Hypothalamus (tissue), 51 donors: ENCODE measurements at places on chromosomes 13 and 19.

DNA sequence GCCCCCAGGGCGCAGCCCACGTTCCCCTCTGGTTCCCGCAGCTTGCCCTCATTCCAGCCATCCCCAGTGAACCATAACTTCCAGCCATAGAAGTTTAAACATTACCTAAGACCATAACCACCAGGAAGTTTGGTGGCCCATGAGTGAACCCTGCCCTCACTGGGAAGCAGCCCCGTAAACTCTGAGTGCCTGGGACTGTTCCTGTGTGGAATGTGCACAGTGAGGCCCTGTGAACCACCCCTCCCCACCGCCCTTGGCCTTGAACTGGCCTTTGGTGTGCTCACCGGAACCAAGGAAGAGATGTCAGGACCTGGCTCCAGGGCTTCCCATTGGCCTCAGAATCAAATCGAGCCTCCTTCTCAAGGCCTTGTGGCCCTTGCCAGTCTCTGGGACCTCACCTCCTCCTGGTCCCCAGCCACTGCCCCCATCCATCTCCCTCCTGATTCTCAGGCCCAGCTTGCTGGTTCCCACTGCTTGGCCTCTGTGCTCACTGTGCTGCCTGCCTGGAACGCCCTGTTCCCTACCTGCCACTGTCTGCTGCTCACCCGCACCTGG, 46.5 kb downstream of the DNM2 start:
- no peak for DNase-seq

DNA sequence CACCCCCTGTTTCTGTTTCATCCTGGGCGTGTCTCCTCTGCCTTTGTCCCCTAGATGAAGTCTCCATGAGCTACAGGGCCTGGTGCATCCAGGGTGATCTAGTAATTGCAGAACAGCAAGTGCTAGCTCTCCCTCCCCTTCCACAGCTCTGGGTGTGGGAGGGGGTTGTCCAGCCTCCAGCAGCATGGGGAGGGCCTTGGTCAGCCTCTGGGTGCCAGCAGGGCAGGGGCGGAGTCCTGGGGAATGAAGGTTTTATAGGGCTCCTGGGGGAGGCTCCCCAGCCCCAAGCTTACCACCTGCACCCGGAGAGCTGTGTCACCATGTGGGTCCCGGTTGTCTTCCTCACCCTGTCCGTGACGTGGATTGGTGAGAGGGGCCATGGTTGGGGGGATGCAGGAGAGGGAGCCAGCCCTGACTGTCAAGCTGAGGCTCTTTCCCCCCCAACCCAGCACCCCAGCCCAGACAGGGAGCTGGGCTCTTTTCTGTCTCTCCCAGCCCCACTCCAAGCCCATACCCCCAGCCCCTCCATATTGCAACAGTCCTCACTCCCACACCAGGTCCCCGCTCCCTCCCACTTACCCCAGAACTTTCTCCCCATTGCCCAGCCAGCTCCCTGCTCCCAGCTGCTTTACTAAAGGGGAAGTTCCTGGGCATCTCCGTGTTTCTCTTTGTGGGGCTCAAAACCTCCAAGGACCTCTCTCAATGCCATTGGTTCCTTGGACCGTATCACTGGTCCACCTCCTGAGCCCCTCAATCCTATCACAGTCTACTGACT, at the start of gene KLK3:
KLK3 (plus strand) TSS at position 280 of the 775 bp plus-strand sequence; CDS start at position 321, 41 bp downstream.
- no peak for DNase-seq

DNA sequence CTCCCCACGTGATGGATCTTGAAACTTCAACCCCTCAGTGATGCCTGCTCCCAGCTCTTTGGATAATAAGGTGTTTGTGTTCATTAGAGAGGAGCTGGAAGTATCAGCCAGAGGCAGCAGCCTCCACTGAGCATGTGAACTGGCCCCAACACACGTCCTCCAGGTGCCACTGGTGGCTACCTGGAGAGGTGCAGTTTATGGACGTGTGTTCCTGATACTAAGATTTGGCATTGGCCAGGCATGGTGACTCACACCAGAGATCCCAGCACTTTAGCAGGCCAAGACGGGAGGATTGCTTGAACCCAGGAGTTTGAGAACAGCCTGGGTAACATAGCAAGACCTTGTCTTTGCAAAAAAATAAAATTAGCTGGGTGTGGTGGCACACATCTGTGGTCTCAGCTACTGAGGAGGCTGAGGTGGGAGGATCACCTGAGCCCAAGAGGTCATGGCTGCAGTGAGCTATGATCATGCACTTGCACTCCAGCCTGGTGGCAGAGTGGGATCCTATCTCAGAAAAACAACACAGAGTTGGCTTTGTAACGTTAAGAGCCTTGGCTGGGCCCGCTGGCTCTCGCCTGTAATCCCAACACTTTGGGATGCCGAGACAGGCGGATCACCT, 34.4 kb downstream of the SLC25A42 start:
- DNase-seq: no peak

- no peak for DNase-seq
These were observed 67.1 kb downstream of the LRCH1 start for GRCh38 chr13:46620029-46620428.

DNA sequence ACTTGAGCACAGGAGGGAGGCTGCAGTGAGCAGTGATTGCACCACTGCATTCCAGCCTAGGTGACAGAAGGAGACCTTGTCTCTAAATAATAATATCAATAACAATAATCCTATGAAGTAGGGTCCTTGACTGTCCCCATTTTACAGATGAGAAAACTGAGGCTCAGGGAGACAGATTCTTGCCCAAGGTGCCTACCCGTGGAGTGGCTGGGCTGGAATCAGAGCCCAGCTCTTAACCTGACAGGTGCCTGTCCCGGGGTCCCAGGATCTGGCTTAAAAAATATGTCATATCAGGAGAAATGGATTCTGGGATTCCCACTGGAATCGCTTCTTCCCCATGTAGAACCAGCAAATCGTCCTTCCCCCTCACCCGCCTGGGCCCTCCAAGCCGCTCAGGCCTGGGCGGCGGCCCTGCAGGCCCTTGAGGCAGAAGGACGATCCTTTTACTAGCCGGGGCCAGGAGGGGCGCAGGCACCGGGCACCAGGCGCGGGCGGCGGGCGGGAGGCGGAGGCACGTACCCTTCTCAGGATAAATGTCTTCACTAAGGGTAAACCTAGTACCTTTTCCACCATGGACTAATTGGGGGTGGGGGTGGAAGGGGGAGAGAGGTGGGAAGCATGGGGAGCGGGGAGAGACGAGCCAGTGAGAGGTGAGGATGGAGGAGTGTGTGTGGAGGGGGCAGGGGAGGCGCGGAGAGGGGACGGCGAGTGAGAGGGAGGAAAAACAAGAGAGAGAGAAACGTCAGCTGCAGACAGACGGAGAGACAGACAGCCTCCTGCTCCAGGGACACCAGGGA, 60.6 kb downstream of the COLGALT1 start:
- DNase-seq: no peak

- DNase-seq: no peak
These were observed 29.7 kb downstream of the GPX4 start for GRCh38 chr19:1133471-1133929.

DNA sequence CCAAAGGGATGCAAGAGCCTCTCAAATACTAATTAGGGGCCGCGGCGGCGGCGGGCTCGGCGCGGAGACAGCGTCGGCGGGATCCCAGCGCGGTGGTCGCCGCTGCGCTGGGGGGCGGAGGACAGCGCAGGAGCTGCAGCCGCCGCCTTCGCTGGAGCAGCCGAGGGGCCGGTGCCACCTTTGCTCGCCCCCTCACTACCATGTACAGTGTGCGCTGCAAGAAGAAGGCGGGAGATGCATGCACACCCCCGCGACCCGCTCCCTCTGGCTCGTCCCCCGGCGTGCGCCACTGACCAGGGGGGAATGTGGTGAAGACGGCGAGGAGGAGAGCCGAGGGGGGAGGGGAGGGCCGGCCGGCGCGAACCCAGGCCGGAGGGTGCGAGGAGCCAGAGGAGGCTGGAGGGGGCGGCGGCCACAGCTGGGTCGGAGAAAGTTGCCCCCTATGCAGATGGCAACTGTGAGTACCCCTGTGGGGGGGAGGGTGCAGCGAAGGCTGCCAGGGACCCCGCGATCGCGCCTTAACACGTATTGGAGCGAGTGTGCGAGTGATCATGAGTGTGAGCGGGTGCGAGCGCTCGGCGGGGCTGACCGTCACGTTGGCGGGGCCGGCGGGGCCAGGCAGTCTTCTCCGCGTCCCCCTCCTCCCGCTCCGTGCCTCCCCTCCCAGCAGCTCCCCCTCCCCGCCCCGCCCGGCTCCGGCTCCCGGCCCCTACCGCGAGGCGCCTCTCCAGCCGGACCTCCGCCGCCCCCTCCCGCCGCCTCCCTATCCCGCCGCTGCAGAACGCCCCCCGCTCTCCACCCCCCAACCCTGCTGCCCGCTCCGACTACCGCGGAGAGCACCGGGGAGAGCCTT, 808 bp downstream of the SLITRK5 start:
- peak; percentile 40 for DNase-seq

- no peak for DNase-seq
These were observed 1730.2 kb downstream of the OLFM4 start for GRCh38 chr13:54758795-54759194.

GRCh38 chr13:41660411-41660810, 203.1 kb downstream of the RGCC start:
- no peak for DNase-seq

DNA sequence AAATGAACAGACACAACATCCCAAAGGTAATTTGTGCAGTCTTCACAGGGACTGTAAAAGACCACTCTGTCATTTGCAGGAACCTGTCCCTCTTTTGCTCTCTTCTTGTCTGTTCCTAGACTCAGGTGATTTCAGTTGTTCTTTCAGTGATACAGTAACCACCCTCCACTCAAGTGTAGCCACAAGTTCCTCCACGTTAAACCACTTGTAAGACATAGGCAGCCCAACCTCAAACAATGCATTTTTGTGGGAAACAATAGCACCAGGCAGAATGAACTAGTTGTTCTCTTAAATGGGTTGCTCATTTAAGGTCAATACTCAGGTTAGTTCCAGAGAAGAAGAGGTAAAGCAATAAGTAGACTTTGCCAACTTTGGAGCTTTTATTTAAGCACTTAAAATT, 359.4 kb downstream of the MZT1 start:
- DNase-seq: no peak

DNA sequence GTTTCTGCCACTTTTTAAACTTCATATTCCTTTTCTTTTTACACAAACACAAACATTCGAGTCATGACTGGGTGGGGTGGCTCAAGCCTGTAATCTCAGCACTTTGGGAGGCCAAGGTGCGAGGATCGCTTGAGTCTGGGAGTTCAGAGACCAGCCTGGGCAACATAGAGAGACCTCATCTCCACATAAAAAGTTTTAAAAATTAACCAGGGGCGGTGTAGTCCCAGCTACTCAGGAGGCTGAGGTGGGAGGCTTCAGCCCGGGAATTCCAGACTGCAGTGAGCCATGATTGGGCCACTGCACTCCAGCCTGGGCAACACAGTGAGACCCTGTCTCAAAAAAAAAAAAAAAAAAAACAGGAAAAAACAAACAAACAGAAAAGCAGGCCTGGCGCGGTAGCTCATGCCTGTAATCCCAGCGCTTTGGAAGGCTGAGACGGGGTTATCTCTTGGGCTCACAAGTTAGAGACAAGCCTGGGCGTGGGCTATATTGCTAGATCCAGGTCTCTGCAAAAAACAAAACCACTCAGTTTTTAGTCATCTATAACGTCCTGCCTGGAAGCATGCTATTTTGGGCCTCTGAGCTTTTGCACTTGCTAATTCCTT, 583 bp upstream of the BAX start:
- DNase-seq: no peak

GRCh38 chr19:47094557-47095475, 18.8 kb downstream of the ZC3H4 start:
- no peak for DNase-seq

GRCh38 chr19:31418055-31418454, 68.8 kb upstream of the TSHZ3 start:
- no peak for DNase-seq

DNA sequence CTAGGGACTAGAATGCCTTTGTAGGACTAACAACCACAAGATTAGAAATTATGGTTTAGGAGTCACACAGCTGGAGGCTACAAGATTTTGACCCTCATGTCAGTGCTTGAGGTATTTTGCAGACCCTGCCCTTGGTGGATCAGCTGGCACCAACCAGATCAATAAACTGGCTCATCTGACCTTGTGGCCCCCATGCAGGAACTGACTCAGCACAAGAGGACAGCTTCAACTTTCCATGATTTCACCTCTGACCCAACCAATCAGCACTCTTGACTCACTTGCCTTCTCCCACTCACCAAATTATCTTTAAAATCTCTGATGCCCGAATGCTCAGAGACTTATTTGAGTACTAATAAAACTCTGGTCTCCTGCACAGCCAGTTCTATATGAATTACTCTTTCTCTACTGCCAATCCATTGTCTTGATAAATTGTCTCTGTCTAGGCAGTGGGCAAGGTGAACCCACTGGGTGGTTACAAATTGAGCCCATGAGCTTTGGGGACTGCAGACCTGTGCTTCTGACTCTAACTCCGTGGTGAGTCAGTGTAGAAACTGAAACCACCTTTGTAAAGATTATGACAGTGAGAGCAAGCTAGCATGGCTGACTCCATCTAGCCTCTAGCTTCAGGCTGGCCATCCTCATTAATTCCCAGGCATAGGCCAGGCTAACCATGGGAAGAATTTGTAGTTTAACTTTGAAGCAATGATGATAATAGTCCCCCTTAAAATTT, 33.9 kb upstream of the CEACAM8 start:
- DNase-seq: no peak

DNA sequence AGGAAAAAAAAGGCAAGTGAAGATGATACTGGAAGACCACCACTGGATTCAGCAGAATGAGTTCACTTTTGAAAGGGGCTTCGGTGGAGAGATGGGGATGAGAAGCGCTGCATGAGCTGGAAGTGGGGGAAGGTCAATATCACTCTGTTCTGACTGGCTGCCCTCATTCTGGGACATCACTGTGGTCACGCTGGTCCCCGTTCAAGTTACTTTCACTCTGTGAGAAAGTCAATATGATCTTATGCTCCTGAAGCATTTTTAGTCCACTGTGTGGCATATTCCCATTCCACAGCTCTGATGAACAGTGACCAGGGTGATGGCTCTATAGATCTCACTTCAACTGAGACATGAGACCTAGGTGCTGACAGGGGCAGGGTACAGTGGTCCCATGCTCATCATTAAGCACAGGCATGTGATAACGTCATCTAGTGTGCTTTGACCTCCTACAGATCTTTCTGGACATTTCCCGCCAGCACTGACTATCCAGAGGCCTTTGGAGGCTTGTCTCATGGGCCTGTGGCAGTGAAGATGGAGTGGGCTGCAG, 40.2 kb upstream of the GPR183 start:
- DNase-seq: no peak

DNA sequence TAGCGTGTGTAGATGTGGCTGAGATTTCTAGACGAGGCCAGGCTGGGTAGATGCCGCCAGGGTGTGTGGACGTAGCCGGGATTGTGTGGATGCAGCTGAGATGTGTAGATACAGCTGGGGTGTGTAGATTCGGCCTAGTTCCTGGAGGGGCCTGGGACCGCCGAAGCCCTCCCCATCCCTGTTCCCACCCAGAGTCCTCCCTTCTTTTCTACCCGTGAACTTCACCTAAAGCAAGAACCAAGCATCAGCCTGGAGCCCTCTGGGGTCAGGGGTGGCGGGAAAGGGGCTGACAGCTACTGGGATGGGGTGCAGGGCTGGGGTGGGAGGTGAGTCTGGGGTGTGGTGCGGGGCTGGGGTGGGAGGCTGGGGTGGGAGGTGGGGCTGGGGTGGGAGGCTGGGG, 768 bp downstream of the TMPRSS9 start:
- no peak for DNase-seq

GRCh38 chr13:72963762-72964161, 95.0 kb upstream of the KLF5 start:
- DNase-seq: no peak
